ENCODE measurements at places on chromosomes 3 and 15.

DNA sequence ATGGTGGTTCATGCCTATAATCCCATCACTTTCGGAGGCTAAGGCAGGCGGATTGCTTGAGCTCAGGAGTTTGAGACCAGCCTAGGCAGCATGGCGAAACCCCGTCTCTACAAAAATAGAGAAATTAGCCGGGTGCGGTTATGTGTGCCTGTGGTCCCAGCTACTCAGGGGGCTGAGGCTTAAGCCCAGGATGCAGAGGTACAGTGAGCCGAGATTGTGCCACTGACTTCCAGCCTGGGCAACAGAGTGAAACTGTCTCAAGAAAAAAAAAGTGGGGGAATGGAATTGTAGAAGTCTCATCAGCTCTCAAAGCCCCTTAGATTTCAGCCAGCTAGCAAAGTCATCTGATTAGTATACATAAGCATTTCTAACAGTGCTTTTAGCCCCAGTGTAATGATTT, 33.2 kb downstream of the TIPARP start:
- DNase-seq: no peak

- DNase-seq: no peak
Measured at GRCh38 chr3:141421639-141422319, 53.5 kb downstream of the ZBTB38 start.

GRCh38 chr3:52428151-52429005, 16.5 kb downstream of the SEMA3G start:
- DNase-seq: peak; percentile 65

DNA sequence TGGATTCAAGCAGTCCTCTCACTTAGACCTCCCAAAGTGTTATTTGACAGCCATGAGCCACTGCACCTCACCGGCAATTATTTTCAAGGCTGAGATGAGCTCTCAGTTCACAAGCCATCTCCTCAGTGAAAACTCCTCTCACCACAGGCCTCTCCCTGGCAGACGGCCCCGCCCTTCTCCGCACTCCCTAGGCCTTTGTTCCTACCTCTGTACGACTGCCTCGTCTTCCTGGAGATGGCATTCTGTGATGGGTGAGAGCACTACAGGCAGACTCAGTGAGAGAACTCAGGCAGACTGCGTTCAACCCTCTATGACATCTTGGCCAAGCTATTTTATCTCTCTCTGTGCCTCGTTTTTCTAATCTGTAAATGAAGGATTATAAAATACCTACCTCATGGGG, 67.0 kb upstream of the TPM1 start:
- no peak for DNase-seq

DNA sequence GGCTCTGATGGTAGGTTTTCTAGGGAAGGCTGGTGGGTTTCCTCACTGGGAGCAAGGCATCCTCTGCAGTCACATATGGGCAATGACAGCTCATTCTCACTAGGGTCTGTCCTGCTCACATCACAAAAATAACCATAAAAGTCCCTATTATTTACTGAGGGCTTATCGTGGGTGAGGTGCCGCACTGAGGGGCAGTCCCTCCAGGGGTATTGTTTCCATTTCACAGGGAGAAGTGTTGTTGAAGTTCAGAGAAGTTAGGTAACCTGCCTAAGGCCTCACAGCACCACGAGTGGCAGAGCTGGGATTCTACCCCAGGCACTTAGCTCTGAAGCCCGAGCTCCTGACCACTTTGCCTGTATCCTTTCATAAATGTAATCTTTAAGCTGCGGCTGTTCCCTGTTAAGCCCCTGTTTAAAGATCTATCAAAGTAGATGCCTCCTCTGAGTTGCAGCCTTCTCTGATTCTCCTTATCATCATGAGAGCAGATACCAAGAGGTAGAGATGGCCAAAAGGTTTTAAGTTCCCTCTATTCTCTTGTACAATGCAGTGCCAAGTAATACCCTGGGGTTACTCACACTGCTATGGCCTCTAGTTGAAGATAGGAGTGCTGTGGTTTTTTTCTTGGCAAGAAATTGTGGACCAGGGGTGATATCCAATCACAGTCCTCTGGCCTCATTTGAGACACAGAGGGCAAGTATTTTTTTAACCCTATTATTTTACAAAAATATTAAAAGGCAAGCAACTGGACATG, 107.0 kb downstream of the RPLP1 start:
- no peak for DNase-seq
